ENCODE measurements at places on chromosomes 4 and X.

GRCh38 chr4:120432301-120432860 is 365.7 kb upstream of the MAD2L1 start:
- no peak for DNase-seq

GRCh38 chrX:87755493-87755892 is 237.9 kb downstream of the KLHL4 start:
- no peak for DNase-seq

DNA sequence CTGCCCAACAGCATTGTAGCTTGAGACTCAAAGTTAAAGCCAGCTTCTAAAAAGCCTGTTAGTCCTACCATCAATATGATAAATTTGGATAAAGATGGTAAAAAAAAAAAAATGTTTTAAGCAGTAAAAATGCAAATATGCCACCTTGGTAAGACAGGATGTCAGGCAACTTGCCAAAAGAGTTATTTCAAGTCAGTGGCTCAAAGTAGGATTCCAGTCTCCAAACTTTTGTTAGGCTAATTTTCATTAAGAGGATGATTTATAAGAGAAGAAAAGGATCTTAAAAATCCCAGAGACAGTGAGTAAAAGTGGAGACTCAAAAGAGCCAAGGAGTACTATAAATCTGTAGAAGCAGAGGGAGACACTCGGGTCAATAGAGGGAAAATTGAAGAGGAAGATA is 47.5 kb downstream of the GASK1B start:
- no peak for DNase-seq

- no peak for DNase-seq
Observed at GRCh38 chr4:80075995-80076675, 3.1 kb upstream of the ANTXR2 start.

- no peak for DNase-seq
Observed at GRCh38 chr4:3822230-3822947, 56.2 kb downstream of the ADRA2C start.

- DNase-seq = peak; percentile 78
Observed at GRCh38 chr4:76949276-76950051, at the start of gene SEPTIN11. Gene SEPTIN11, plus strand, starts transcription at chr4:76949752. Its CDS starts 152 bp downstream, at chr4:76949904.

DNA sequence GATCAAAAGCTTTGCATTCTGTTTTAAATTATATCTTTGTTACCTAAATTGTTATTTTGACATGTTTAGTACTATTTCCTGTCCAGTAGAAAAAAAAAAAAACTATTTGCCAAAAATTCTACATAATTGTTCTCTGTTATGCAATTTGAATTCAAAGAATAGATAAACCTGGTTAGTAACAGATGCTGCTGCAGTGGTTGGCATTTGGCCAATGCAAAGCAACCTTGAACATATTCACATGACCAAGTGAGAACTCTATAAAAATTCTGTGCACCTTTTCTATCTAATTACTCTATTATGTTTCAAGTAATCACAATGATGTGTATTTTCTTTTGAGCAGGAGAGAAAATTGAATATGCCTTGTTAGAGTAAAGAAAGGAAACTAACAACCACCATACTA is 1473.4 kb downstream of the RPA4 start:
- DNase-seq = no peak

Measured in activated CD4-positive, CD25-positive, alpha-beta regulatory T cell treated with anti-CD3 and anti-CD28 coated beads, Interleukin-2, amount 50 U/mL, for 72 hours (primary cell).